NCI-H187 treated with DMSO at 0.1 percent for 48 hours (cell line): ENCODE measurements at places on chromosomes 3 and 15.

- no peak for DNase-seq
Observed at GRCh38 chr15:77311618-77312398, 108.1 kb downstream of the PEAK1 start.

GRCh38 chr3:171165499-171165921 lies 139.0 kb upstream of the SLC2A2 start:
- DNase-seq: no peak

- no peak for DNase-seq
Observed at GRCh38 chr3:36738702-36739101, 25.7 kb downstream of the DCLK3 start.

DNA sequence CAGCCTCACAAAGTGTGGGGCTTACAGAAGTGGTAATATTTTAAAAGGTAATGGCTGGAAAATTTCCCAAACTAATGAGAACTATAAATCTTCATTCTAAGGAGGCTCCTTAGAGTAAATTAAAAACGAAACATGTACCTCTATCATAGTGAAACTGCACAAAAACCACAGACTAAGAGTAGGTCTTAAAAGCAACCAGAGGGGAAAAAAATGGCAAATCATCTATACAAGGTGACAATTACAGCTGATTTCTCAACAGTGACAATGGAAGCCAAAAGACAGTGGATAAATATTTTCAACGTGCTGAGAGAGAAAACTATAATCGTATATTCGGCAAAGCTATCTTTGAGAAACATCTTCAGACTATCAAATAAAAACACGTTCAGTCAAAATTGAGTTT lies 20.6 kb downstream of the HEG1 start:
- no peak for DNase-seq

- DNase-seq: no peak
Observed at GRCh38 chr3:119597548-119598288, at the start of gene PLA1A. Gene PLA1A (plus strand): TSS chr3:119597885. CDS start chr3:119597914, 29 bp downstream.

DNA sequence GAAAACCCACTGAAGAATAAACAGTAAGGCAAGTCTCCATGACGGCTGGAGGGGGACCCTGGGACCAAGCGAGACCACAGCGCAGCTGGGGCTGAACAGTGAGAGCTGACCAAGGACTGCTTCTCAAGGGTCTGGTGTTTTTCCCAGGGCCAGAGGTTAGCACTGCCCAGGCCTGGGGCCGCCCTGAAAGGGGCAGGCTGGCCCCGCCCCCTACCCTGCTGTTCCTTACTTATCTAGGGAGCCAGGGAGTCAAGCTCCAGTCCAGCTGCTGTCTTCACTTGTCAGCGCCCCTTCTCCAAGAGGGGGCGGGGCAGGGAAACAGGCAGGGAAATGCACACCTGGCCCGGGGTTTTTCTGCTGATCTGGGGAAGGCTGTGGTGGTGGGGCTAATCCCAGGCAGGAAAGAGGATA lies 51.6 kb upstream of the HACD2 start:
- no peak for DNase-seq

DNA sequence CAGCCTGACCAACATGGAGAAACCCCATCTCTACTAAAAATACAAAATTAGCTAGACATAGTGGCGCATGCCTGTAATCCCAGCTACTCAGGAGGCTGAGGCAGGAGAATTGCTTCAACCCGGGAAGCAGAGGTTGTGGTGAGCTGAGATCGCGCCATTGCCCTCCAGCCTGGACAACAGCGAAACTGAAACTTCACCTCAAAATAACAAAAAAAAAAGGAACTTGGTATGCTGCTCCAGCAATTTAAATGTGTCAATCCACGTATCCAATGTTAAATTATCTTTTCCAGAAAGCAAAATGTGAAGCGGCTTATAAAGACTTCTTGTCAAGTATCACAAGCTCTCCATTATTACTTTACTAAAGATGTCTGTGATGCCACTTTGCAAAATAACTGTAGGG lies 9.9 kb upstream of the ARIH1 start:
- no peak for DNase-seq

DNA sequence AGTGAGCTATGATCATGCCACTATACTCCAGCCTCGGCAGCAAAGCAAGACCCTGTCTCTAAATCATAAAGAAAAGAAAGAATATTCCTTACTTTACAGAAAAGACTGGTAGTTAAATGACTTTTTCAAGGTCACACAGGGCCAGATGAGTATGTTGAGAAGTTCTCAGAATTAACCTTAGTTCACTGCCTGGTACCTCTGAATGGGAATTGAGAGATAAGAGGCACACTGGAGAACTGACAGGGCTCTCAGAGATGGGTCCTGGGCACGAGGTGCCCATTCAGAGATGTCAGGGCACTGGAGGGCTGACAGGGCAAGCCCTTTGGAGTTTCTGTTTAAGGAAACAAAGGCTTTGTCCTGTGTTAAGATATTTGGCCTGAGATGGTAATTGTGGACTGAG lies 157.7 kb downstream of the PDE8A start:
- no peak for DNase-seq

DNA sequence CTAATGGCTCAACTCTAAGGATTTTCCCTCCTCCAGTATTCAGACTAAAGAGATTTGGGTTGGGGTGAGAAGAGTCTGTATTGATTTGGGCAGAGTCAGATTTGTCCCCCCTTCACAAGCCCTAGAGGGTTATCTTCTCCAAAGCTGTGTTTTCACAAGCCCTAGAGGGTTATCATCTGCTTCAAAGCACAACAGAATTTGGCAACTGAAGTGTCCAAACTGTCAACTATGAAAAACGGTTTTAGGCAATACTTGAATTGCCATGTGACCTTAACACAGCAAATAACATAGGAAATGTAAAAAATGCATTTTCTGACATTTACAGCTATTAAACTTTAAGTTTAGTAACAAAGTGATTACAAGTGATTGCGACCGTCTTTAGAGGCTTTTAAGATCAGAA lies 119.9 kb downstream of the IMPG2 start:
- DNase-seq: no peak
